ENCODE measurements at places on chromosomes 16 and 17.

- DNase-seq: no peak
These were observed 248.6 kb downstream of the FTO start for GRCh38 chr16:53952215-53953208.

DNA sequence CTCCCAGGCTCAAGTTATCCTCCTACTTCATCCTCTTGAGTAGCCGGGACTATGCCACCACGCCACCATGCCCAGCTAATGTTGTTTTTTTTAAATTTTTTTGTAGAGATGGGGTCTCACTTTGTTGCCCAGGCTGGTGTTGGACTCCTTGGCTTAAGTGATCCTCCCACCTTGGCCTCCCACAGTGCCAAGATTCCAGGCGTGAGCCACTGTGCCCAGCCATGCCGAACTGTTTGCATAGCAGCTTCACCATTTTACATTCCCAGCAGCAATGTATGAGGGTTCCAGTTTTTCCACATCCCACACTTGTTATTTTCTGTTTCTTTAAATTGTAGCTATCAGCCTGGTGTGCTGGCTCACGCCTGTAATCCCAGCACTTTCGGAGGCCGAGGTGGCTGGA is 2.2 kb upstream of the CTRB1 start:
- no peak for DNase-seq

- no peak for DNase-seq
These were observed 64.7 kb upstream of the GSE1 start for GRCh38 chr16:85548375-85548774.

DNA sequence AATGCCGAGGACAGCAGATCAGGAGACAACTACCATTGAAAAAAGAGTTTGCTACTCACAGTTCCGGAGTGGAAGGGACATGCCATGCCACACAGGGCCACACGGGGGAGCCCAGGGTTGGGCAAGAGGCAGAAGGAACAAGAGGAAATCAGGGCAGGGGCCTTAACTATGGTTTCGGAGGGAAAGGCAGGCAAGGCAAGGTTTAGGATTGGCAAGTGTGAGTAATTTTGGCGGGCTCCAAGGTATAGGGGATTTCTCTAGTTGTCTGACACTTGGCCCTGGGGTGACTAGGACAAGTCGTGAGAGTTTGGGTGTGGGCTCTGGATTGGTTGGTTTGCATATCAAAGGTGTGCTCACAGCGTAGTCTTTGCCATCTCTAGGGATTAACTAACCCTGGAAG is 27.0 kb upstream of the NTN1 start:
- DNase-seq: peak; percentile 84

- no peak for DNase-seq
These were observed 2.6 kb upstream of the OMG start for GRCh38 chr17:31299624-31300023.

- no peak for DNase-seq
These were observed 77.2 kb downstream of the BRIP1 start for GRCh38 chr17:61786088-61786487.

- no peak for DNase-seq
These were observed 29.9 kb downstream of the WWOX start for GRCh38 chr16:78129349-78129748.

GRCh38 chr17:38743556-38744171 is 4.5 kb downstream of the PCGF2 start:
- DNase-seq: no peak

DNA sequence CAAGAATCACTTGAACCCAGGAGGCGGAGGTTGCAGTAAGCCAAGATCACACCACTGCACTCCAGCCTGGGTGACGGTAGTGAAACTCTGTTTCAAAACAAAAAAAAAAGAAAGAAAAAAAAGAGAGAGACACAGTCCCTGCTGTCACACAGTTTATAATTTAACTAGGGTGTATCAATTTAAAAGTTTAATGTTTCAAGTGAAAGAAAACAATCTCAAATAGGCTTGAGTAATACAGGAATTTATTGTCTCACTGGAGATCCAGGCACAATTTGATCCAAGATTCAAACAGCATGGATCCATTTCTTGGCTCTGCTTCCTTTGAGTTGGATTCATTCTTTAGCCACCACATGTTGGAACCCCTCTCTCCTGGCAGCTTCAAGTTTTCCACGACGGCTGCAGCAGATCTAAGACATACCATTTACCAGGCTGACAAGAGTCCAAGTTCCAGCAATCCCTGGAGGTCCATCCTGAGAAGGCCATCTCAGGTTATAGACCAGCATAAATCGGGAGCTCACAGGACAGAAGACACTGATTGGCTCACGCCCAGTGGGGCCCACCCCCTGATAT is 97.5 kb downstream of the YPEL2 start:
- peak; percentile 67 for DNase-seq
